ENCODE measurements at places on chromosomes 7 and 10. TPM values are rescaled to one million over a fixed set of nuclear protein-coding genes. Genes with fewer than 3 reads are reported as not detected.

ADCY1 gene
- total RNA-seq, result 0.07 TPM

PPP1R9A gene
- total RNA-seq, result 0.42 TPM

GCK gene
- total RNA-seq, result not detected

LBX1 gene
- total RNA-seq, result not detected

EPO gene
- not detected for total RNA-seq
